ENCODE measurements at places on chromosomes 3 and 15.

DNA sequence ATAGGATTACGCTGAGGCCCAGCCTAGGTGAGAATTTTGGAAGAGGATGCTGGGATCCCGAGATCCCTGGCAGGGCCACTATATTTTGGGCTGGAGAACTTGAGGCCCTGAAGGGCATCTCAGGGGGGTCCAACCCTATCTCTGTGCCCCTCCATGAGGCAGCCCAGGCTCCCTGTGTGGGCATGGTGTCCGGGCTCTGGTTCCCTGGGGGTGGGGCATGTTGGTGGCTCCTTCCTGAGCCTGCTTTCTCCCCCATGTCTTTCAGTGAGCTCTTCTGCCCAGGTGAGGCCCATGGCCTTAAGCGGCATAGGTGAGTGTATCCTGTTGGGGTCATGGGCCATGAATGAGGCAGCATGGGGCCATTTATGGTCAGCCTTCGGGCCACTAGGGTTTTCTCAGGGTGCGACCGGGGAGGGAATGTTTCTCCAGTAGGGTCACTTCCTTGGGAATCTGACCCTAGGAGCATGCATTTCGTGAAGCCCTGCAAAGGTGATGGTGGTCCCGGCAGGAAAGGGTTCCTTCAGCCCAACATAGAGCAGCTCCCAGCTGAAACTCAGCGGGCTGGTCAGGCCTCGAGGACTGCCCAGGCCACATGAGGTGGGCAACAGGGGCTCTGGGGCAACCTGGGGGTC lies 191.3 kb downstream of the UBE3A start:
- no peak for DNase-seq

DNA sequence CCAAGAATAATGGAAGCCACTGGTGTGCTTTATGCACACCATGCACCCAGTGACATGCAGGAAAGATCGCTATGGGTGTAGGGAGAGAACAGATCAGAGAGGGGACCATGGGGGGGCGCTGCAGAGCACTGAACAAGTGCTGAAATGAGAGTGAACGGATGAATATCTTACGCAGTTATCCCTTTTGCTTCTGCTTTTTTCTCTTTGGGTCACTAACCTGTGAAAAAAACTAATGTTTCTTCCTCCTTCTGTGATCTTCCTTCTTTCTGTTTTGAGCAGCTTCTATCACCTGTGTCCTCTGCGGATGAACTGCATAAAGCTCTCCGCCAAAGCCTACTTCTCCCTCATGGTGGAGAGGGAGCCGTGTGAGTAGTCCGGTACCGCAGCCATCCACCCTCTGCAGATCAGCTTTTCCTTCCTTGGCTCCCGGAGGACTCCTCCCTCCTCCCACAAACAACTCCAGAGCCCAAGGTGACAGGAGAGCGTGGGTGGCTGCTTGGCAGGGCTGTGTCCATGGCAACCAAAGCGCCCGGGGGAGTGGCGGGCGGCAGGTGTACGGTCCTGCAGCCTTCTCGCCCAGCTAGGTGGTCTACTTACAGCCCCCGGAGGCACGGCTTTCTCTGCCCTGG lies 106.2 kb downstream of the DGKG start:
- peak; percentile 22 for DNase-seq

DNA sequence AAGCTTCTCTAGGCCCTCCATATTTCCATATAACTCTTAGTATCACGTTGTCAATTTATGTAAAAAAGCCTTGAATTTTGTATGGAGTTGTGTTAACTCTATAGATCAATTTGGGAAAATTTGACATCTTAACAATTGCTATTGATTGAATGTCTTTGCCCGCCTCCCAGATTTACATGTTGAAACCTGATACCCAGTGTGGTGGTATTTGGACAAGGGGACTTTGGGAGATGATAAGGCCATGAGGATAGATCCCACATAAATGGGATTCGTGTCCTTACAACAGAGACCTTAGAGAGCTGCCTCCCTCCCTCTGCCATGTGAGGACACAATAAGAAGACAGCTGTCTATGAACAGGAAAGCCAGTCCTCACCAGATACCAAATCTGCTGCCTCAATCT lies 21.1 kb upstream of the TNK2 start:
- no peak for DNase-seq

DNA sequence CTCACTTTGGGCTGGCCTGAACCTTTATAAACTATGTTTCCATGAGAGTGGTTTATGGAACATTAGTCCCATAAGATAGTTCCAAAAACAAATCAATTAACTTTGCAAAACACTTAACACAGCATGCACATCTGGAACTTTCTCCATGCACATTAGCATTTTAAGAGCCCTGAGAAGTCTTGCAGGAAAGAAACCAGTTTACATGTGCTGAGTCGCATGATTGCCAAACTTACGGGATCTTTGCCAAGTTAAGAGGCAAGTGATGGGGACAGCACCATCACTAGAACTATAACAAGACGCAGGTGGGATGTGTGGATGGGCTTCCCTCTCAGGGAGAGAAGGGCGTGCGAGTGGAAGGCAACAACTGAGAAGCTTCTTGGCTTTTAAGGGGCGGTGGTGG lies 20.7 kb downstream of the ADAMTS9 start:
- DNase-seq, result no peak

- peak; percentile 76 for DNase-seq
Observed at GRCh38 chr15:51121118-51121517, 26.4 kb upstream of the TNFAIP8L3 start.

- DNase-seq, result no peak
Observed at GRCh38 chr15:79071901-79072300, 18.7 kb downstream of the RASGRF1 start.

- DNase-seq, result no peak
Observed at GRCh38 chr3:89521328-89521727, 413.9 kb downstream of the EPHA3 start.

DNA sequence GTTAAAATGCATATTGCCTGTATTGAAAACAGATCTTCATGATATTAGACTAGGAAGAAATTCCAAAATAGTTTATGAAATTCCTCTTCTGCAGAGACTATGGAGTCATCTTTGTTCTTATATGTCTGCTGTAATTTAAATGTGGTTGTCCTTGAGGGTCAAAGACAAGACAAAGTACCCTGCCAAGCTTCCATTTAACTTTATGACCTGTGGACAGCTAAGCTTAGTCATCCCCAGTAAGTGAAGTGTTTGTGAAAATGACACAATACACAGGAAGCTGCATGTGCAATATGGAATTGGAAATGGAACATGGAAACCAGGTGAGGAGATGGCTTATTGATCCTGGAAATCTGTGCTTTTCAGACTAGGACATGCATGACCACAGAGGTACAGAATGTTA lies 68.5 kb upstream of the GBE1 start:
- DNase-seq, result no peak

- no peak for DNase-seq
Observed at GRCh38 chr3:26449996-26450395, 172.6 kb upstream of the LRRC3B start.

DNA sequence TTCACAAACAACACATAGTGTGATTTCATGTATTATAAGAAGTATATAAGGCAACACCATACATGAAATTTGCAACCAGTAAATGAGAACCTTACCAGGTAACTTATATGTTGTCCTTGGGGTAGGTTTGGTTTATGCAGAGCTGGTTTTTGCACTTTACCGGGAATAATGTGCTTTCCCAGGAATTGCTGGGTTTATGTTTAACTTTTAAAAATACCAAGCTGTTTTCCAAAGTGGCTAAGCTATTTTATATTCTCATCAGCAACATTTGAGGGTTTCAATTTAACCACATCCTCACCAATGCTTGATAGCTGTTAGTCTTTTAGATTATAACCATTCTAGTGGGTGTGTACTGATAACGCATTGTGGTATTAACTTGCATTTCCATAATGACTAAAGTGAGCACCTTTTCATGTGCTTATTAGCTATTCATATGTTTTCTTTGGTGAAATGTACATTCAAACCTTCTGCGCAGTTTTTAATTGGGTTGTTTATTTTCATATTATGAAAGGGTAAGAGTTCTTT lies 71.6 kb downstream of the KY start:
- no peak for DNase-seq

DNA sequence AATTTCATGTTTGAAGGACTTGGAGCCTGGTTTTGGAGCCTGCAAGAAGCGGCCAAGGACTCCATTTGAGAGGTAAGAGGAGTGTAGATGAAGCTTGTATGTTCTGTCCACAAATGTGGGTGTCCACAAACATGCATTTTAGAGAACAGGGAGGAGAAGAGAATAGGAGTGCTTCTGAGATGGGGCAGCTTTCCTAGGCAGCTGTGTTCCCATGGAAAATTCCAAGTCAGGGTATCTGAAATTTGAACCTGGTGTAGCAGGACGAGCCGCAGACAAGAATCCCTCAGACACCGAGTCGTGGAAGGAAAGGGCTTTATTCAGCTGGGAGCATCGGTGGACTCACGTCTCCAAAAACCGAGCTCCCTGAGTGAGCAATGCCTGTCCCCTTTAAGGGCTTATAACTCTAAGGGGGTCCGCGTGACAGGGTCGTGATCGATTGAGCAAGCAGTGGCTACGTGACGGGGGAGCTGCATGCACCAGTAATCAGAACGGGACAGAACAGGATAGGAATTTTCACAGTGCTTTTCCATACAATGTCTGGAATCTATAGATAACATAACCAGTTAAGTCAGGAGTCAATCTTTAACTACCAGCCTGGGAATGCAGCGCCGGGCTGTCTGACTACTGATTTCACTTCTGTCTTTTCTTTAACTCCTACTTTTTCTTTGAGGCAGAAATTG lies 71.4 kb upstream of the WDR72 start:
- no peak for DNase-seq

DNA sequence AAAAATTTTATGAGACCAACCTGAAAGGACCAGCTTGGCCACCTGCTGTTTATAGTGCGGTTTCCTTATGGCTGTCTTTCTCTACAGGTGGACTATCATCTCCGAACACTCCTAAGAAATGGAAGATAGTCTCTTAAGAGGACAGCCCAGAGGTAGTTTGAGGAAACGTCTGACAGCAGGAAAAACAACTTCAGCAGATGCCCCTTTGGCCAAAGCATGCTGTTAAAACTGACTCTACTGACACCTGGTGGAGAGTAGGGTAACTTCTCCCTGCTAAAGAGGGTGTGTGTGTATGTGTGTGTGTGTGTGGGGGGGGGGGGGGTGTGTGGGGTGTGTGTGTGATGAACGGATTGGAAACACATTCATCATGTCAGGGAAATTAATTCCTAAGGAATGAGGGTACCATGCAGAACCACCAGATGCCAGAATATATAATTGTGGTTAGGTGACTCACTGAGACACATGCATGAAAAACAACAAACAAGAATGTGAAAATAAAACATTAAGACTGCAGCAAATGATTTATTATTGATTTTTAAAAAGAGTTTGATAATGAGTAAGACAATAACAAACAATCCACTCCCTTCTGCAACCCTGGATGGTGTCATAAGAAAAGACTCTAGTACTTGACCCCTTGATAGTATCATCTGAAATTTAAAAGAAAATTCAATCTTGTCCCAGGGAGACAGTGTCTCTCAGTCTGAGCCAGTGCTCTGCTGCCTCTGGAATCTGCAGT lies 256.5 kb downstream of the THRB start:
- peak; percentile 60 for DNase-seq

Measured in suppressor macrophage treated with lipopolysaccharide for 4 hours (primary cell).